Keratinocyte (primary cell): ENCODE measurements at places on chromosomes 3 and 15.

GRCh38 chr3:99872923-99873254 lies 55.2 kb downstream of the CMSS1 start:
- DNase-seq: no peak

DNA sequence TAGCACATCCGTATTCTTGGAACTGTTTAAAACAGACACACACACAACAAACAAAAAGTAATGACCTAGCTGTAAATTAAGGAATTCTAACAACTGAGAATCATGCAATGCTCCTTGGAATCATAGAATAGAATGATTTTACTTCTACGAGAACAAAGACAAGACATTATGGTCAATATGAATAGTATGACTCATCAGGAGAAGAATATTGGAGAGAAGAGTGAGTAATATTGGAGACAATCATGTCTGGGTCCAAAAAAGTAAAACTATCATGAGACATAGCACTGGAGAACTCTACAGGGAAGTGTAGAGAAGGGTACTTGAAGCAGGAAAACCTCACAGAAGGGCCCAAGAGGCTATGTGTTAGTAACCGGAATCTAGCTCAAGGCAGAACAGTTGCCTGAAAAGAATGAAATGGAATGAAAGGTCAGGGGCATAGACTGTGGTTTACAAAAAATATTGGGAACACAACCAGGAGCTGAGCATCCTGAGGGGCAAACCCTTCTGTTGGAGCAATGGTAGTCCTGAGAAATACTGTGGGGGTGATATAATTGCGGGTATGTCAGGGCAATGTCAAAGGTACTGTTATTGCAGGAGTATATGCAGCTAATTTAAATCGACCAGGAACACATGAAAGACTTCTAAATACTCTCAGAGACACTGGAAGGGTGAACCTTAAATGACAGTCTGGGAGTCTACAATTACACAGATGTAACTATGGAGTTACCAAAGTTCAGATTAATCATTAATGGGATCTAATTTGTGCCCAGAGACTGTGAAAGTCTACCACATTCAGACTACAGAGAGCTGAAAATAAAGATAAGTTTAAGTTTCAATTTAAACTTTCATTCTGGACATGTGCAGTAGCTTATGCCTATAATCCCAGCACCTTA lies 201.2 kb downstream of the BCHE start:
- DNase-seq: no peak

- no peak for DNase-seq
Observed at GRCh38 chr3:49501842-49502241, 31.8 kb downstream of the DAG1 start.

GRCh38 chr15:90966262-90966661 lies 11.6 kb downstream of the RCCD1 start:
- no peak for DNase-seq

- no peak for DNase-seq
Observed at GRCh38 chr3:173970281-173970680, 572.7 kb downstream of the NLGN1 start.

DNA sequence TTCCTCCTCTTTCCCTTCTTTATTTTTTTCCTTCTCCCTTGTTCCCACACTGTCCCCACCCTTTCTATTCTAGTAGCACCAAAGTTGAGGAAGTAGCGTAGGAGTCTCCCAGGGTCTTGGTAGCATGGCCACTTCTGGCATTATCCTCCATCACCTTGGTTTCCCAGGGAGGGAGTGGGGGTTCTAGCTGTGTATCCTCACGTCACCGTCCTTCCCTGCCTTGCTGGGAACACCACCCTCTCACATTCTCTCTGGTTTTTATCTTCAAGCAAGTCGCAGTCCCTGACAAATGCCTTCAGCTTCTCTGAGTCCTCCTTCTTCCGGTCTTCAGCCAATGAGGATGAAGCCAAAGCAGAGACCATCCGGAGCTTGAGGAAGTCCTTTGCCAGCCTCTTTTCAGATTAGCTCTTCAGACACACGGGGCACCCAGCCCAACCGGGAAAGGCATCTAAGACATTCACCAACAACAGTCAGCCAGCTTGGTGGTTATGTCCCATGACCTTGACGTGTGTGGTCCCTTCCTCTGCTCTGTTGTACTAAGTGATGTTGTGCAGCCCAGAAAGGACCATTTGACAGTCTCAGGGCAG lies 31.6 kb upstream of the TIMP4 start:
- no peak for DNase-seq

DNA sequence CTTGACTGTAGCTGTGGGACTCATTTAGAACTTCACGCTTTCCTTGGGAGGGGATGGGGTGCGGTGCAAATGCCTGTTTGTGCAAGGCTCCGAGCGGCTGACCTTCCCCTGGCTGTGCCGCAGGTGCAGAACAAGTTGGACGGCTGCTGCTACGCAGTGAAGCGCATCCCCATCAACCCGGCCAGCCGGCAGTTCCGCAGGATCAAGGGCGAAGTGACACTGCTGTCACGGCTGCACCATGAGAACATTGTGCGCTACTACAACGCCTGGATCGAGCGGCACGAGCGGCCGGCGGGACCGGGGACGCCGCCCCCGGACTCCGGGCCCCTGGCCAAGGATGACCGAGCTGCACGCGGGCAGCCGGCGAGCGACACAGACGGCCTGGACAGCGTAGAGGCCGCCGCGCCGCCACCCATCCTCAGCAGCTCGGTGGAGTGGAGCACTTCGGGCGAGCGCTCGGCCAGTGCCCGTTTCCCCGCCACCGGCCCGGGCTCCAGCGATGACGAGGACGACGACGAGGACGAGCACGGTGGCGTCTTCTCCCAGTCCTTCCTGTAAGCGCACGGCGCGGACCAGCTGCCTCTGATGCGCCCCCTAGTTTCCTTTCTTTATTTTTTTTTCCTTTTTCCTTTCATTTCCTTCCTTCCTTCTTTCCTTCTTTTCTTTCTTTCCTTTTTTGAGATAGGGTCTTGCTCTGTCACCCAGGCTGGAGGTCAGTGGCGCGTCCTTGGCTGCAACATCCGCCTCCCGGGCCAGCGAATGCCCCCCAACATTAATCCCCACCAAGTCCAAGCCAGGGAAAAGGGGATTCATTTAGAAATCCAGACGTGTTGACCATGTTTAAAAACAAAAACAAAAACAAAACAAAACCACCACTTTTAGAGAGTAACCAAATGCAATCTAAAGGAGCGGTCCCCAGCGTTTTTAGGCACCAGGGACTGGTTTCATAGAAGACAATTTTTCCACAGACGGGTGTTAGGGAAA lies 42.7 kb downstream of the EIF2AK4 start:
- no peak for DNase-seq

DNA sequence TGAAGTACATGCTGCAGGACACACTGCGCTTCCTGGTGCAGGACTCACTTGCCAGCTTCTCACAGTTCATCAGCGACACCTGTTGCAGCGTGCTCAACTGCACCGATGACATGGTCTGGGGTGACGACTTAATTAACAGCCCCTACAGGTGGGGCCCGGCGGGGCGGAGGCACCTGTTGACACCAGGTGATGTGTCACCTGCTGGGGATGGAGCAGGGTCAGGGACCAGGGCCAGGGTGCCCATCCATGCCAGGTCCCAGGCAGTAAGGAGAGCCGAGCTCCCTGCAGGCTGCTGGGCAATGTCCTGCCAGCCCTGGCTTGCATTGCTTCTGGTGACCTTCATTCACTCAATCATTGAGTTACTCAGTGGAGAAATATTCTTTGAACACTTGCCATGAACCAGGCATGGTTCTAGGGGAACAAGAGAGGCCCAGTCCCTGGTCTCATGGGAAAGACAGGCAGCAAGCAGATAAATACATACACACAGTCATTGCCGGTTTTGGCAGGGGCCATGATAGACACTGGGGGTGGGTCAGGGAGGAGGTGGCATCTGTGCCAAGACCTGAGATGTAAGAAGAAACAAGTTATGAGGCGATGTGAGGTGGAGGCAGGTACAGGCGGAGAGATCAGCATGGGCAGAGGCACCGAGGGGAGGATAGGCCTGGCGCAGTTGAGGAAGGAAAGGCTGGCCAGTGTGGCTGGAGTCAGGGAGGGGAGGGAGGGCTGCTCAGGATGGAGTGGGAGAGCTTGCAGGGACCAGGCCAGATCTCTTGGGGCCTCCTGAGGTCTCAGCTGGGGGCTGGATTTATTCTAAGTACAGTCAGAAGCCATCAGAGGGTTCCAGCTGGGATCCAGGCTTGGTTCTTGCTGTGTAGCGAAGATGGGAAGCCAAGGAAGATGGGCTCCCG lies 30.8 kb downstream of the DNAH1 start:
- no peak for DNase-seq

DNA sequence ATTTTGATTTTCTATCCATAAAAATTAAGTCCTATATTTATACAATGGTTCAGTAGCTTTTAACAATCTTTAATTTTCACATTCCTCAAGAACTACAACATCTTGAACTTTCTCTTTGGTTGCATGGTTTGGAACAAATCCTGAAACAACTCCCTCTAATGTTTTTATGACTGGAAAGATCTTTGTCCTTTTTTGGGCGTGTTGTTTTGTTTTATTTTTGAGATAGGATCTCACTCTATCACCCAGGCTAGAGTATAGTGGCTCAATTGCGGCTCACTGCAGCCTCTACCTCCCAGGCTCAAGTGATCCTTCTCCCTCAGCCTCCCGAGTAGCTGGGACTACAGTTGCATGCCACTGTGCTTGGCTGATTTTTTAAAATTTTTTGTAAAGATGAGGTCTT lies 4.0 kb downstream of the STX19 start:
- no peak for DNase-seq

DNA sequence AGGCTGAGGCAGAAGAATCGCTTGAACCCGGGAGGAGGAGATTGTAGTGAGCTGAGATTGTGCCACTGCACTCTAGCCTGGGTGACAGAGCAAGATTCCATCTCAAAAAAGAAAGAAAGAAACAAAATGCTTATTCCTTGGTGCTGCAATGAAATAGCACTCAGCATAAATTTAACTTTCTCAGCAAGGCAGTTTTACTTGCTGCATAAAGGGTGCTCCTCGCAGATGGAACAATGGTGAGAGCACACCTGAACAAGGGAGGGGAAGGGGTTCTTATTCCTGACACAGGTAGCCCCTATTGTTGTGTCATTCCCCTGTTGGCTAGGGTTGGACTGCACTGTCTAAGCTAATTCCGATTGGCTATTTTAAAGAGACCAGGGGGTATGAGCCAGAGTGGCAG lies 17.1 kb downstream of the PAK2 start:
- no peak for DNase-seq

GRCh38 chr3:49386056-49386756 lies 25.6 kb downstream of the RHOA start:
- no peak for DNase-seq

DNA sequence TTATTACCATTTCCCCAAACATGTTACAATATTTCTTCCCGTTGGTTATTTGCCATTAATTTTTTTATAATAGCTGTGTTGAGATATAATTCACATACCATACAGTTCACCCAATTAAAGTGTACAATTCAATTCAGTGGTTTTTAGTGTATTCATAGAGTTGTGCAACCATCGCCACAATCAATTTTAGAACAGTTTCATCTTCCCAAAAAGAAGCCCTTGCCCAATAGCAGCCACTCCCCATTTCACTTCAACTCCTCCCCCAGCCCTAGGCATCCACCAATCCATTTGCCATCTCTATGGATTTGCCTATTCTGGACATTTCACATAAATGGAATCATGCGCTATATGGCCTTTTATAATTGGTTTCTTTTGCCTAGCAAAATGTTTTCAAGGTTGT lies 225.1 kb downstream of the EPHB1 start:
- DNase-seq: no peak

GRCh38 chr3:141122455-141123030 lies 71.4 kb downstream of the SPSB4 start:
- DNase-seq: no peak

DNA sequence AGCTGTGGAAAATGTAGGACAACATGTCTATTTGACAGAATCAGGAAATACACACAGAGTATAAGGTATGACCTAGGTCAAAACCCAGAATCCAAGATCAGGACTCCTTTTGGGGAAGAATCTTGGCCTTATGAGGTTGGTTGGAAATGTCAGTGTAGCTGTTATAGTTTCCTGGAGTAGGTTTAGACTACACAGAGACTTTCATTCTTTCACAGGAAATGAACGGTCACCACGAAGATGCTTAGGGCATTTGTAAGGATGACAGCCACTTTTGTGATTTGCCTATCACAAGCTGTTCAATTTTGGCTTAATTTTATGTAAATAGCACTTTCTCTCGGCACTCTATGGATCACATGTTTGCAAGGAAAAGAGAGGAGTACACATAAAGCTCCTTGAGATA lies 18.6 kb upstream of the ZBTB20 start:
- DNase-seq: no peak

DNA sequence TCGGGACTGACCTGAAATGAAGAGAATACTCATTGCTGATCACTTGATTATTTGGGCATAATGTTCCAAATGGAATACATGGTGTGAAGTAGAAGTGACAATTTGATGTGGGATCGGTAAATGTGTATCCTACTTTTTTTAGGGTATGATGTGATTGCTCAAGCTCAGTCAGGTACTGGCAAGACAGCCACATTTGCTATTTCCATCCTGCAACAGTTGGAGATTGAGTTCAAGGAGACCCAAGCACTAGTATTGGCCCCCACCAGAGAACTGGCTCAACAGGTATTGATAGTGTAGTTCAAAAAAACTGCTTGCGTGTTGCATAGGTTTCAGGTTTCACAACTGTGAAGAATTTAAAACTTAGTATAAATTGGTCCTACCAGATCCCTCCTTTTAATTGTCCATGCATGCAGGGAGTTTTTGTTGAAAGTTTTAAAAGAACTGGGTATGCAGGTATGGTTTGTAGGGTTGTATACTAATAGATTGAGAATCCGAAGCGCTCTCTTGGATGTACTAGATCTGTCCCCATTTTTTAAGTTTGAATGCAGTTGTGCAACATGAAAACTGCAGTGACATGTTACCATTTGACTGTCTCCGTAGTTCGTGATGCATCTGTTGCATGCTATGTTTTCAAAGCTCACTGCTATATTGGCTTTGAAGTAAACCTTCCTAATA lies 1.6 kb downstream of the EIF4A2 start:
- DNase-seq: no peak

- DNase-seq: no peak
Observed at GRCh38 chr15:56944485-56944884, 26.0 kb downstream of the TCF12 start.

- no peak for DNase-seq
Observed at GRCh38 chr15:48590723-48591122, 54.8 kb downstream of the FBN1 start.

DNA sequence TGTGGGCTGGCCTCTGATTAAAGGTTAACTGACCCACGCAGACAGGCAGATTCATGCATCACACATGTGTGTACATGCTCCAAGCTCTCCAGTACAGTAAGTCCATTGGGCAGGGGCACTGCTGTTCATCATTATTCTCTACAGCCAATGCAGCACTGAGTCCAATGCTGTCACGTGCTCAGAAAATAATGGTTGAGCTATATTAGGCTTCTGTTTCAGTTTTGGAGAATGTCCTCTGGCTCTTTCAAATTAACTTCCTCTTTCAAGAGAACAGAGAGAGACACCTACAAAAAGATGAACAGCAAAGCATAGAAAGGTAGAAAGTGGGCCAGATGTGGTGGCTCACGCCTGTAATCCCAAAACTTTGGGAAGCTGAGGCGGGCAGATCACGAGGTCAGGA lies 202.6 kb downstream of the MEX3B start:
- no peak for DNase-seq
